ENCODE measurements at places on chromosomes 12 and 14. TPM values are rescaled to one million over a fixed set of nuclear protein-coding genes. Genes with fewer than 3 reads are reported as not detected.
A peak's percentile ranks its signal among the peaks of the same experiment; 100 is the strongest.

GRCh38 chr12:6322969-6323339 is 12.5 kb downstream of the PLEKHG6 start:
- DNase-seq: no peak

GRCh38 chr14:103198131-103199105 is 75.2 kb downstream of the TNFAIP2 start:
- peak; percentile 92 for DNase-seq

DNA sequence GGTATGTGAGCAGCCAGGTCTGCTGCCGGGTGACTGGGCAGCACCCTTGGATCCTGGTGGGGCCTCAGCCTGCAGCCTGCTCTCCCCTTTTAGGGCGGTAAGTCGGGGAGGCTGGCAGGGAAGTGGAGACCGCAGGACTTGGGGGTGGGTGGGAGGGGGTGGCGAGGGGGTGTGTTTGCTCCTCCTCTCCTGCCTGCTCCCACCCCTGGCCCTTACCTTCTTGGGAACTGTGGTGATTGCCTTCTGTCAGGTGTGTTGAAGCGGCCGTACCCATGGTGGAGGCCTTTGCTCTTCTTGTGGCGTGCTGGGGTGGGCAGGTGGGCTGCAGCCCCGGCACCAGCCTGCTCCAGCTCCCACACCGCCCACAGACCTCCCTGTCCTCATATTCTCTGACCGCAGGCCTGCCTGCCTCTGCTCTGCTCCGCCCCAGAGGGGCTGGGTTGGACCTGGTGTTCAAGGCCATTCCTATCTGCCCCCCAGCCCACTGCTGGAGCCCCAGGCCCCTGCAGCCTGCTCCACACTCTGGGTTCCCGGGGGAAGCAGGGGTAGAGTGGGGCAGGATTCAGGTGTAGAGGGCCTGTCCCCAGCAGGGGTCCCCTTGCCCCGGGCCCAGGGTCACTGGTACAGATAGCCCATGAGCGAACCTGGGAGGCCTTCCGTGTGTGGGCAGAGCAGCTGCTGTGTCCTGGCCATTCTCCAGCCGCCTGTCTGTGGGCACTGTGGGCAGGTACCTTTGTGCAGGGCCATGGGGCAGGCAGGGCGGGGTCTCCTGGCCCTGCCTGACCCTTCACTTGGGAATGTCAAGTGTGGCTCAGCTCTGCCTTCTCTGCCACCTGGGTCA is 5.2 kb downstream of the TEDC1 start:
- no peak for DNase-seq

GRCh38 chr14:105420974-105421674 is 1.5 kb downstream of the MTA1 start:
- no peak for DNase-seq

- peak; percentile 24 for DNase-seq
These were observed 59.5 kb upstream of the IGF1 start for GRCh38 chr12:102539651-102540553.

GRCh38 chr12:47343684-47344567 is 264.2 kb upstream of the AMIGO2 start:
- peak; percentile 81 for DNase-seq

SERPINA10 gene
- not detected for total RNA-seq

DNA sequence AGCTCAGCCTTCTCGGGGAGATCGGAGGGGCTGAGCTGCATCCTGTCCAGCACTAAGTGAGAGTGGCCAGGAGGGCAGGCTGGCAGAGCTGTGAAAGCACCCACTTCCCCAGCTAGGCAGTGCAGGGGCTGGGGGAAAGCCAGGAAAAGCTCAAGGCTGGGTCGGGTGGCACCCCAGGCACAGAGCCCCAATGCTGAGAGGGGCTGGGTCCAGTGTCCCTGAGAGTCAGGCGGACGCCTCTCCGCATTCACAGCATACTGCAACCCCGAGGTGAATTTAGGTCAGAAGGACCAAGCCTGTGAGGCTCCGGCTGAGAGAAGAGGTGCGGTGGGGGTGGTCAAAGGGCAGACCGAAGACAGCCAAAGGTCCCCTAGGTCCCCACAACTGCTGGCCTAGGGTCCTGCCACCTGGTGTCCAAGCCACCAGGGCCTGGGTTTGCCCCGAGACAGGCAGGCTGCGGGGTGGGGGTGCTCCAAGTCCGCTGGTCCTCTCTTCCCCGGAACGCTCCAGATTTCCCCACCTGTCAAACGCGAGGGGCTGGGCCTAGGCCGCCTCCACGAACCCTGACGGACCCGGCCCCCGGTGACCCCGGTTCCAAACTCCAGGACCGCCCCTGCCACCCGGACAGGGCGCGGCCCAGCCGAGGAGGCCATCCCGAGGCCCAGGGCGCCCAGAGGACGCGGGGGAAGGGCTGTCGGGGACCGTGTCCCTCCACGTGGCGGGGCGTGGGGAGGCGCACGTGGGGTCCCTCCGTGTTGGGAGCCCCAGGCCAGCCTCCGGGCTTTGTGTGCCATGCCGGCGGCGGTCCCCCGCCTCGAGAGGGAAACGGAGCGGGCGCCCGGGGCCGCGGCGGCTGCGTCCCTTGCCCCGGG is 527 bp downstream of the CAMKK2 start:
- no peak for DNase-seq

- DNase-seq: peak; percentile 24
These were observed 71.8 kb upstream of the MAX start for GRCh38 chr14:65173973-65174693.

- peak; percentile 86 for DNase-seq
These were observed 92.8 kb downstream of the SCN8A start for GRCh38 chr12:51683763-51684357.

GRCh38 chr14:91925001-91925726 is 22.3 kb downstream of the FBLN5 start:
- DNase-seq: peak; percentile 83

DNA sequence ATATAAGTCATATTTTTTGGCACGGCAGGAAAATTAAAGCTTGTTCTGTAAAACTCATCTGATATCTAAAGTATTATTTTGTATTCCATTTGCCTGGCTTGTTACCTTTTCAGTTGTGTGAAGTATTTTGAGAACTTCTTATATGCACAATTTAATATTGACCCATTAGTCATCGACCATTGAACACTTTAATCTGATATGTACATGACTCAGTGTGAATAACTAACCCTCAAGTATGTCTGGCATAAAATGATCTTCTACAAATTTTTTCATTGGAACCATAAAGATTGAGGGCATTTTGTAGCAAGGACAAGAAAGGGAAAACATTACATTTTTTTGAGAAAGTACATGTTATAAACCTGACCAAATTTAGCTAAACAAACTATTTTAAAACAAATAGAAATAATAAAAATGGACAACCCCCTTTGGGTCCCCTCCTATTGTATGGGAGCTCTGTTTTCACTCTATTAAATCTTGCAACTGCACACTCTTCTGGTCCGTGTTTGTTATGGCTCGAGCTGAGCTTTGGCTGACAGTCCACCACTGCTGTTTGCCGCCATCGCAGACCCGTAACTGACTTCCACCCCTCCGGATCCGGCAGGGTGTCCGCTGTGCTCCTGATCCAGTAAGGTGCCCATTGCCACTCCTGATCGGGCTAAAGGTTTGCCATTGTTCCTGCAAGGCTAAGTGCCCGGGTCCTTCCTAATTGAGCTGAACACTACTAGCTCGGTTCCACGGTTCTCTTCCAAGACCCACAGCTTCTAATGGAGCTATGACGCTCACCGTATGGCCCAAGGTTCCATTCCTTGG is 118.8 kb downstream of the SLC6A15 start:
- peak; percentile 44 for DNase-seq

GRCh38 chr14:33297565-33297964 is 358.9 kb downstream of the NPAS3 start:
- DNase-seq: no peak

- DNase-seq: peak; percentile 81
These were observed 26.4 kb upstream of the MED13L start for GRCh38 chr12:116303929-116304328.

FGF6 gene
- total RNA-seq: not detected

- DNase-seq: no peak
These were observed 170.9 kb upstream of the PARP11 start for GRCh38 chr12:4044101-4044500.

GRCh38 chr14:30020271-30020670 is 92.6 kb upstream of the PRKD1 start:
- no peak for DNase-seq

SERPINA5 gene
- not detected for total RNA-seq

DNA sequence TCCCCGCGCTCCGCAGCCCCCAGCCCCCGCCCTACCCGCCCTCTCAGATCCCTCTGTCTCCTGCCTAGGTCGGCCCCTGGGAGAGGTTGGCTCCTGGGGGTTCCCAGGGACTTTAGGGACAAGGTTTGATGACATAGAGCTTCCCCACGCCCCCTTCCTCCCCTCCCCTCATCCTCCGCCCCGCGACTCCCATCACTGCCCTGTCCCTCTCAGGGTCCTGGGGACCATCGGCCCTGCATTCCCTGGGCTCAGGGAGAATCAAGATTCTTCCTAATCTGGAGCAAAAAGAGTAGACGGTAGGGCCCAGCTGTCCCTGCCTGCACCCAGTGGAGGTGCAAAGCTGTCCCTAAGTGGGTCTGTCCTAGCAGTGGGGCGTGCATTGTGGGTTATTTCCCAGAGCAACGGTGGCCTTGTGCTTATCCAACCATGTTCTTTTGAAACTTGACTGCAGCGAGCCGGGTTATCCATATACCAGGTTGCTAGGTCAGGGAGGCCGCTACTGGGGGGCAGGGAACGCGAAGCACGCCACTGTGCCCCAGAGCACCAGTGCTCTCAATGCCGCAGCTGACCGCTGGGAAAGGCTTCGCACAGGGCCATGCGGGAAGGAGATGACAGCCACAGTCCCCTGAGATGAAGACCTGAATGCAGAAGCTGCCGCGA is 124.4 kb upstream of the PRMT8 start:
- DNase-seq: no peak

GRCh38 chr14:50762001-50762930 is 68.7 kb downstream of the NIN start:
- DNase-seq: peak; percentile 37

TEX22 gene
- total RNA-seq: 1.5 TPM

GRCh38 chr12:32569259-32569658 is 109.8 kb upstream of the DNM1L start:
- peak; percentile 19 for DNase-seq

- DNase-seq: no peak
These were observed 35.6 kb downstream of the SYNE3 start for GRCh38 chr14:95480887-95481226.

Measured in fibroblast of the aortic adventitia (primary cell).